ENCODE measurements at places on chromosomes 3 and 15.

DNA sequence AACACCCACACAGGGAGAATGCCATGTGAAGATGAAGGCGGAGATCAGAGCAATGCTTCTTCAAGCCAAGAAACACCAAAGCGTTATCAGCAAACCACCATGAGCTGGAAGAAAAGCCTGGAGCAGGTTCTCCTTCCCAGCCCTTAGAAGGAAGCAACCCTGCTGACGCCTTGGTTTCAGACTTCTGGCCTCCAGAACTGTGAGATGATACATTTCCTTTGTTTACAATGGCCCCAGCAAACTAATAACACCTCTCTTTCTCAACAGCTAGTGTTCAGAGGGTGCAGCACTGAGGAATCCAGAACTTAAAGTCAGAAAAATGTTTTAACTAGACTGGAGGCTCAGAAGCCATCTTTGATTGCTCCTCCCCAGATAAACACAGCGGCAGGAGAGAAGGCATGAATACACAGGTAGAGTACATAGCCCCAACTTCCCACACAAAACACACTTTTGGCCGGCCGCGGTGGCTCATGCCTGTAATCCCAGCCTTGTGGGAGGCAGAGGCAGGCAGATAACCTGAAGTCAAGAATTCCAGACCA, 132.4 kb upstream of the LPP start:
- DNase-seq = no peak

GRCh38 chr3:99901200-99901926, 83.7 kb downstream of the CMSS1 start:
- DNase-seq = no peak

DNA sequence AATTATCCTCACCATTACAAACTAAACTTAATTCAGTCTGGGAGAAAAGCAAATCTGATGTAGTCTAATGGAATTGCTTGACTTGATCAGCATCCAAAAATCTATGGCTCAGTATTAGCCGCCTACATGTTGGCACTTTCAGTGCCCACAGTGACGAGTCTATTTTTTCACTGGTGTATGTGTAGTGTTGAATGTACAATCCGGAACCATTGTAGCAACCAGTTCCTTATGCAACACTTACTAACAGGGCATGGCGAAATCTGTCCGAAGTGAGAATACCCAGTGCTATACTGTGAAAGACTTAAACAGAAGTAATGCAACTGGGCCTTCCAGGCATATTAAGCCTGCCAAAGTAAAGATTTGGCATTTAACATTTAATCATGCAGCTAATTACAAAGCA, 18.6 kb downstream of the LRRN1 start:
- DNase-seq = no peak

- no peak for DNase-seq
Measured at GRCh38 chr15:74610302-74610951, 5.2 kb upstream of the CLK3 start.

DNA sequence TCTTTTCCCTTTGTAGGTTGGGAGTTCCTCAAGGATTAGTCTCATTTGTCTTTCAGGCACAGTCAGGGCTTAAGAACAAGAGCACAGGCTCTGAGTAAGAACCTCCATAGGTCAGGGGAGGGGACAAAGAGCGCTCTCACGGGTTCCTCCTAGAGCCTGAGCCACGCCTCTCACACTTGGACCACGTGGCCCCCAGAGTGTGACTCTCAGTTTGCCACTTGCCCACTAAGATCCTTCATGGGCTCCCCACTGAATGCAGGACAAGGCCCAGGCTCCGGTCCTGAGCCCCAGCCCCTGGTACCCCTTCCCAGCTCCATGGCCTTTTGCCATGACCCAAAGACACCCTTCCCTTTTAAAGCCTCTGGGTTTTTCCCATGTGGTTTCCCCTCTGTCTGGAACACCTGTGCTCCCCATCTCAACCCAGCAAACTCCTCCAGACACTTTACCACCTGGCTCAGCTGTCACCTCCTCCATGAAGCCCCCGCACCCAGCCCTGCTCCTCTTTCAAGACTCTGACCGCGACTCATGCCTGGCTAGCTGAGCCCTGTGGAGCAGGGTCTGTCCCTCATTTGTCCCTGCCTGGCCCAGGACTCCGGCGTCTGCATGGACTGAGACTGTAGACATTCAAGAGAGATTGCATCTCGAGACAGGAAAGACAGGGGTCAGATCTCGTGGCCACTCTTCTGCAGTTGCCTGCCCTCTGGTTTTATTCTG, 32.7 kb downstream of the IQSEC1 start:
- peak; percentile 10 for DNase-seq

GRCh38 chr15:72166716-72167417, 30.7 kb downstream of the GRAMD2A start:
- no peak for DNase-seq

- DNase-seq = no peak
Measured at GRCh38 chr15:35209838-35210237, 124.7 kb upstream of the NANOGP8 start.

GRCh38 chr3:56222866-56223265, 245.4 kb downstream of the ERC2 start:
- DNase-seq = no peak

DNA sequence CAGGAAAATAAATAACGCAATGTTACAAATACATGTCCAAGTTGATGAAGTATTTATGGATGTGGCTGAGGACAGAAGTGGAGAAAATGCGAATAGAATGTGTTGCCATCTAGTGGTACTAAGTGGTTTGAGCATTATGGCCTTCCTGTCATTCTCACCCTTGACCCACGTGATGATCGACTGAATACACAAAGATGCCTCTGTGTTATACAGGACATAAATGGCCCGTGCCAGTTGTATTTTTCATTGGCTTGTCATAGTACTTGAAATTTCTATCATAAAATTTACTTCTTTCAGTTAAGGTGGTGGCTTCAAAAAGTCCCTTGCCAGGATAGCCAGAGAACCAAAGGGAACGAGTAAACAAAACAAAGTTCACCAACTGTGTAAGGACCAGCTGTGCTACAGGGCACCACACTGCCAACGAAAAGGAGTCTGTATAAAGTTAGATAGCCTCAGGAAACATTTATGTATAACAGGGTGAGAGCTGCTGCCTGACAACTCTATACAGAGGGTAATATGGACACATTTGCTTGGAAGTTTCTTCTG, 103.7 kb downstream of the MYH15 start:
- DNase-seq = no peak

DNA sequence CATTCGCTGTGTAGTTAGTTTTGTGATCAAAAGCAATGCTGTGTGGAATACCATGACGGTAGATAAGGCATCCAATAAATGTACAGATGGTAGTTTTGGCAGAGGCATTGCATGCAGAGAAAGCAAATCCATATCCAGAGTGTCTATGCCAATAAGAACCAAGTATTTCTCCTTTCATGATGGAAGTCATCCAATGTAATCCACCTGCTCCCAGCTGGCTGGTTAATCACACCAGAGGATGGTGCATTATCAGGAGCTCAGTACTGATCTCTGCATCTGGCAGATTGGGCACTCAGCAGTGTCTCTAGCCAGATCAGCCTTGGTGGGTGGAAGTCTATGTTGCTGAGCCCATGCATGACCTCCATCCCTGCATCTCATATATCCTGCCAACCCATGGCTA, 677.7 kb upstream of the NECTIN3 start:
- no peak for DNase-seq

- no peak for DNase-seq
Measured at GRCh38 chr15:33380406-33380805, 69.6 kb downstream of the RYR3 start.

DNA sequence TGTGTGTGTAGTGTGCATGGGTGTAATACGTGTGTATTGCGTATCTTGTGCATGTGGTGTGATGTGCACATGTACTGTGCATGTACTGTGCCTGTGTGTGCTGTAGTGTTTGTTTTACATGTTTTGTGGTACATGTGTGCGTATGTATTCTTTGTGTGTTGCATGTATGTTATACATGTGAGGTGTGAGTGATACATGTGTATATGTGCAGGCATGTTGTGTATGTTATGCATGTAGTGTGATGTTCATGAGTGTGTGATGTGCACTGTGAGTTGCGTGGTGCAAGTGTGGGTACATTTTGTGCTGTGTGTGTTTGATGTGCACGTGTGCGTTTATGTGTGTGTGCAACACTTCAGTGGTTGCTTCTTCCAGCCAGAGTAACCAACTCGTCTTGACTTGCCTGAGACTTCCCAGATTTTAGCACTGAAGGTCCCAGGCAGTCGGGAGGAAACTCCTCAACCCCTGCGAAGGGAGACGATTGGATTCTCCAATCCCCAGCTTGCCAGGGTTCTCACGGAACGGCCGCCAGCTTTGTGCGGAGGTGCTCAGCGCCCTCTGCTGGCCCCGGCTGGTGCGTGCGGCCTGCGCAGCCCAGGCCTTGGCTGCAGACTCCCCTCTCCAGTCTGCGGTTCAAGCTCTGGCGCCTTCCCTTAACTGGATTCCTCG, 3.6 kb downstream of the GALNT15 start:
- peak; percentile 51 for DNase-seq

GRCh38 chr3:129908417-129908816, 14.9 kb upstream of the TMCC1 start:
- DNase-seq = no peak

DNA sequence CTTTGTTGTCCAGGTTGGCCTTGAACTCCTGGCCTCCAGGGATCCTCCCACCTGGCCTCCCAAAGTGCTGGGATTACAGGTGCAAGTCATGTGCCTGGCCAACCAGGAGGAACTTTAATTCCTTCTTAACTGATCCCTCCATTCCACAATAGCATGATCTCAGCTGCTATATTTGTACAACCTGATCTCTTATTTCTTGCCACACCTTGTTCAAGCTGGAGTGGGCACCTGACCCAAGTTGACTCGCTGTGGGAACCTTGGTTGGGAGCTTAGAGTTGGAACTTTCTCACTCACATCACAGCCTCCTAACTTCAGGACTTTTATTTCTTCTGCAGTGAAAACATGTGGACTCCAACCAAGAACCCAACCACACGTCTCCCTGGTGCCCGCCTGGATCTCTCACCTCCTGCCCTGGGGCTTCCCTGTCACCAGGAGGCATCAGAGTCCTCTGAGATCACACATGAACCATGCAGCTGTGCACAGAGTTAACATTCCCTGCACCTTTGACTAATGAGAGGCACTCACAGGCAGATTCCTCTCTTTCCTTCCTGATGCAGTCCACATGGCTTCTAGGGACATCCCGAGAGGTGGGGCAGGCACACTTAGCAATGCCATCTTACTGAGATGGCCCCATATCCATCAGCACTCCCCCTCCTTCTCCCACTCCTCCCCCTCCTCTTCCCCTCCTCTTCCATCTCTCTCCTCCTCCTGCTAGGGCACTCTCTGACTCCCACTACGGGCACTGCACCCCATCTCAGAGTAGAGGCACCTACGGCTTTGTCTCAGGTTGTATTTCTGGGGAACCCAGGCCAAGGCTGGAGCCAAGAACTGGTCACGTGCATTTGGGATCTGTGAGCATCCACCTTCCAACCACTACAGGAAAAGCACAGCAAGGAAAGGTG, 9.7 kb upstream of the CYFIP1 start:
- DNase-seq = no peak

DNA sequence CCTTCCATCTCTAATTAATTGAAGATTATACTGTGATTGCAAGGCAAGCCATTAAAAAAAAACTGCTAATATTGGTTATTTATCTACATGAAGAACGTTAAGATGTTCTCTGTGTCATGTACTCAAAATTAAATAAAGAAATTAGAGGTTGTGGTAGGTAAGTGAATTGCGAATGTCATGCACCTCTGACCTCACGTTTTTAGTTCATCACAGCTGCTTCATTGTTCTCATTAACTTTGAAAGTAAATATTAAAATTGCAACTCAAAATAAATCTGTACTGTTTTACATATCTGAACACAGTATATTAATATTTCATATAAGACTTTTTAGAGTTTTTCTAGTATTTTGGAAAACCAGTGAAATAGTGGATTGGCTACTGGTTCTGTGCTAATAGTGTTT, 94.0 kb downstream of the KLHL25 start:
- DNase-seq = no peak

DNA sequence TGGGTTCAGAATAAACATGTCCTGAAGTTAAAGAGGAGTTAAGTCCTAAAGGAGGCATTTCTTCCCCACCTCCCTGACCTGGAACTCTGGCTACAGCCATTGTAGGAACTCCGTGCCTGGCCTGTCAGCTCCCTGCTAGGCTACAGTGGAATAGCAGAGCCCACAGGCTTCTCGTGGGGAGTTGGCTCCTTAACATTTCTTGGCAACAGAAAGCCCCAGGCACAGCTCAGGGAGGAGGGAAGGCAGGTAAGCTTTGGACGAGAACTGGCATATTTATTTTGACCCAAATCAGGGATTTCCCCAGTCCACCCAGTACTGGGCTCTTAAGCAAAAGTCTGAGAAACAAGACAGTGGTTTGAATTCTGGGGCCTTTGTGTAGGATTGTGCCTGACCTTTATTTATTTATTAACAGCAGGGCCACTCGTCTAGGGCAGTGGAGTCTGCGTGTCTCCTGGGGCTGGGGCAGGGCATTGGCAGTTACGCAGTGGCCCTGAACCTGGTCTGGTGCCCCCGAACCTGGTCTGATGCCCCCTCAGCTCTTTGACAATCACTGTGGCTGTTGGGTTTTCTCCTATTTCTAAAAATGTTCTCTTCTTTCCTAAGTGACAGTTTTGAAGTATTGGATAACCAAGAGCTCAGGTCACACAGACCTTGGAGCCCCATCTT, 7.9 kb upstream of the ISG20 start:
- DNase-seq = no peak

- DNase-seq = no peak
Measured at GRCh38 chr15:43267439-43267838, 711 bp upstream of the TGM5 start.

Measured in CD4-positive, alpha-beta T cell (primary cell).